ENCODE measurements at places on chromosomes 7 and 10.

GRCh38 chr7:100818366-100818765 is 9.0 kb downstream of the EPHB4 start:
- DNase-seq = no peak

DNA sequence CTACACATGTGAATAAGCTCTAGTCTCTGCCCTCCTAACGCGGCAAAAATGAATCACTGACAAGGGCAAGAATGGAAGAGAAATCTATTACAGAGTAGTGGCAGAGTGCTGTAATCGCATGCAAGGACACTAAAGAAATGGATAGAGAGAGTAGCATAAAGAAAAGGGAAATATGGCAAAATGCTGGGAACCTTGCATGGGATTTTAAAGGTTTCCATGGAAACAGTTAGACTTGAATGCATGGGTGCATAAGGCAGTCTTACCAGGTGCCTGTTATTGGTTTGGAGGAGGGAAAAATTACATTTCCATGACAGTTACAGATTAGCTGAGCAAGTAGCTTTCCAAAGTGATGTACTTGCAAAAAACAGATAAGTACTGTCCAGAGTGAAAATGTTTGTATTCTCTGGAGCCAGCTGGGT is 233.4 kb downstream of the PTN start:
- DNase-seq = no peak

- DNase-seq = no peak
These were observed 230.2 kb upstream of the HPS1 start for GRCh38 chr10:98676895-98677294.

DNA sequence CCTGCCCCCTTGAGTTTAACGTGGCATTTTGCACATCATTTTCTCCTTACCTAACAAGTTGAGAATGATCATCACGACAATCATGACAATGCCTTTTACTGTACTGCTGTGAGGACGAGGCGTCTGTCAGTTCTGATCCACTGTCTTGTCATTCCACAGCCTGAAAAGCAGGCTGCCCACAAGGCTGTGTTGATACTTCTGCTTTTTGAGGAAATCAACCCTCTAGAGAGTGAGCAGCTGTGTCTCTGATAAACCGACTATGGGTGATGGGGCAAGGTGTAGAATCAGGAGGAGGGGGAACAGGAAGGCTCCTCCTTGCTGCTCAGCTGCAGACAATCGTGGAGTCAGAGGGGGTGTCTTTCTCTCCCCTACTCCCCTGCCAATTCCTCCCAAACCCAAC is 30.6 kb upstream of the C10orf120 start:
- no peak for DNase-seq

All from stimulated activated CD4-positive, alpha-beta T cell treated with anti-CD3 and anti-CD28 coated beads, Interleukin-12 subunit alpha, Interleukin-12 subunit beta, amount 100 ng/mL, for 48 hours (primary cell).